ENCODE measurements at places on chromosomes 4 and X. TPM values are rescaled to one million over a fixed set of nuclear protein-coding genes. Genes with fewer than 3 reads are reported as not detected.

MTNR1A gene
- not detected for total RNA-seq

HSD17B13 gene
- total RNA-seq, result 0.20 TPM

RTL9 gene
- total RNA-seq, result 0.16 TPM

AFM gene
- total RNA-seq, result 0.07 TPM

CTAG1A gene
- total RNA-seq, result not detected

KDM5C gene
- total RNA-seq, result 110 TPM

ZNF185 gene
- 0.40 TPM for total RNA-seq

EGFL6 gene
- total RNA-seq, result not detected

MUC7 gene
- not detected for total RNA-seq

MAGEC1 gene
- total RNA-seq, result 37.0 TPM

DNA sequence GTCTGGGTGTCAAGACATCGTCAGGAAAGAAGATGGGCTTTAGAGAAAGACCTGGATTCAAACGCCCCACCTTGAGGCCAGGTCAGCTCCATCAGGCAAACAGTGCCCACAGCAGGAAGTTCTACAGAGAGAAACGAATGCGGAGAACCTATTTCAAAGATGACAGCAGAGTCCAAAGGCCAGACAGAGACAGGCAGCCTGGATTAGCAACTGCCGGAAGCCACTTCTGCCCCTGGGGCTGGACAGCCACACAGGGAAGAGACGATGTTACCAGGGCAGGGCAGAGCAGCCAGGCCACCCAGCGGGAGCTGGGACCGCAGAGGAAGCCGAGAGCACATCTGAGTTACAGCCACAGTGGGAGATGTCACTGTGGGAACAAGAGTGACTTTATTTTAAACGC is 1.2 kb downstream of the C4orf50 start:
- no peak for DNase-seq
- H3K27ac ChIP-seq, result no peak overlapping the region
- H3K4me3 ChIP-seq, result no peak overlapping the region
- no peaks in the 10 kb centered on the region for H3K4me1 ChIP-seq
- peaks cover 2% of the 10 kb centered on the region for H3K27me3 ChIP-seq

GRCh38 chrX:115284877-115285276 is 4.6 kb upstream of the LUZP4 start:
- H3K27me3 ChIP-seq, result peaks cover 5% of the 10 kb centered on the region
- no peak overlapping the region for H3K4me3 ChIP-seq
- H3K36me3 ChIP-seq, result no peaks in the 10 kb centered on the region
- no peak for DNase-seq
- no peaks in the 10 kb centered on the region for H3K4me1 ChIP-seq

DNA sequence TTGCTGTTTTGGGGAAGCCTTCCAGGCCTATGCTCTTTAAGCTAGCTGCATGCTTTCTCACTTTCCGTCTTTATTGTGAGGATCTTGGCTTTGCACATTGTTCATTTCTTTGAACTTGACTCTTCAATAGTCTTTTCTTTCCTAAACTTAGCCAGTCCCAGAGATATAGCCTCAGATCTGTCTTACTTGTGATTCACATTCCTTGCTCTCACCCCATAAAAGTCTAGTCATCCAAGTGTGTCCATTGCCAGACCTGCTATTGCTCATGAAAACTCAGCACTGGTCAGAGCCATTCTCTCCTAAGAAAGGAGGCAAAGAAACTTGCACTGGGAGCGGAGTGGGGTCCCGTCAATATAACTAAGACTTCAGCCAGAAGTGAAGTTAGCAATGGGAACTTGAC is 275.0 kb upstream of the CTSO start:
- H3K36me3 ChIP-seq, result no peaks in the 10 kb centered on the region
- H3K4me1 ChIP-seq, result no peaks in the 10 kb centered on the region
- H3K27ac ChIP-seq, result no peak overlapping the region
- no peaks in the 10 kb centered on the region for H3K27me3 ChIP-seq
- no peak overlapping the region for H3K4me3 ChIP-seq

DNA sequence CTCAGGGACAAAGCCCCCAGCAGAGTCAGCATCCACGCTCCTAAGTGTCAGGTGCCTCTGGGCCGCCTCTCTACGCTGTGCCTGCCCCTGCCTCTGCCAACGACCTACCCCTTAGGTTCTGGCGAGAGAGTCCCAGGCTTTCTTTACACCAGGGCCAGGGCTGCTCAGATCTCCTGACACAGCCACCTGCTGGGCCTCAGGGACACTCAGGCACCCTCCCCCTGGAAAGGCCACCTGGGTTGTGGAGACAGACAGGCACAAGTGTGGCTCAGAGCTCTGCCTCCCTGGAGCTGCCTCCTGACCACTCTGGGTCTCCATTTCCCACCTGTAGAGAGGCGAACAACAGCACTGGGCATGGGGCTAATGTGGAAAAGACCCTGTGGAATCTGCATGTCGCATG is 90.0 kb upstream of the ADRA2C start:
- H3K27ac ChIP-seq, result no peak overlapping the region
- no peak overlapping the region for H3K4me3 ChIP-seq
- no peak for DNase-seq
- no peaks in the 10 kb centered on the region for H3K4me1 ChIP-seq
- H3K27me3 ChIP-seq, result peaks cover 10% of the 10 kb centered on the region

GRCh38 chrX:110698696-110699095 is 96.9 kb downstream of the CHRDL1 start:
- H3K4me3 ChIP-seq, result no peak overlapping the region
- H3K4me1 ChIP-seq, result no peaks in the 10 kb centered on the region
- H3K36me3 ChIP-seq, result no peaks in the 10 kb centered on the region
- DNase-seq, result no peak

DNA sequence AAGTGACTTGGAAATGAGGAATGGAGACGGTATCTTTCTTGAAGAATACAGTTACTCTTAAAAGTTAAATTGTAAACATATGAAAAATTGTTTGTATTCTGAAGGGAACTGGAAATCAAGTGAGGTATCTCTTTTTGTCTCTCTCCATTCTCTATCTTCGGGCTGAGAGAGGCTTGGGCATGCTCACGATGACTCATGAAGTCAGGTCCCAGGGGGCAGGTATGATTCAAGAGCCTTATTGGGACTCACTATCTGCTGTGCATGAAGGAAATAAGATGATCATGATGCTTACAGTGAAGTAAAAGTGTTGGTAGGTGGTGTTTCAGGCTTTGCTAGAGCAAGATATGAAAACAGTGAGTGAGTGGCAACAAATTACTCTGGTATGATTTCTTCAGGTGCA is 200.4 kb upstream of the PITX2 start:
- no peaks in the 10 kb centered on the region for H3K36me3 ChIP-seq
- no peaks in the 10 kb centered on the region for H3K27me3 ChIP-seq
- no peak for DNase-seq
- H3K4me3 ChIP-seq, result no peak overlapping the region
- no peak overlapping the region for H3K27ac ChIP-seq

- no peaks in the 10 kb centered on the region for H3K4me1 ChIP-seq
- no peak for DNase-seq
- H3K27ac ChIP-seq, result no peak overlapping the region
- H3K4me3 ChIP-seq, result no peak overlapping the region
- H3K36me3 ChIP-seq, result no peaks in the 10 kb centered on the region
Observed at GRCh38 chrX:97446298-97446882, 562.7 kb downstream of the RPA4 start.

GRCh38 chrX:17553961-17554482 is 179.0 kb downstream of the NHS start:
- H3K36me3 ChIP-seq, result no peaks in the 10 kb centered on the region
- DNase-seq, result no peak
- H3K4me1 ChIP-seq, result no peaks in the 10 kb centered on the region
- no peak overlapping the region for H3K4me3 ChIP-seq

DNA sequence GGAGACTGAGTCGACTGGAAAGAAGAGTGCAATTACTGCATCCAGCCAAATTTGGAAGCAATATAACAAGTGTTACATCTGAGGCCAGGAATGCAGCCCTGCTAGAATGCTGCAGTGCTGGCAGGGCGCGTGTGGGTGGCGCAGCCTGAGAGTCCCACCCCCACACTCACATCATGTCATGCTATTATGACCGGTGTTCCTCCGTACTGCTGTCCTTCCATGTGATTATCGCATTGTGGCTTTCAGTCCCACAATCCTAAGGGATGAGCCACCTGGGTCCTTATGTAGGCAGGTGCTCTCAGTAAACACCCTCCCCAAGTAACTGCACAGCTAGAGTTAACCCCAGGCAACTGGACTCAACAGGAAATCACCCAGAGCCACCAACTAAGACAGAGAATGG is 122.6 kb upstream of the CPEB2 start:
- H3K27ac ChIP-seq, result no peak overlapping the region
- no peak for DNase-seq
- peaks cover 3% of the 10 kb centered on the region for H3K27me3 ChIP-seq
- no peaks in the 10 kb centered on the region for H3K36me3 ChIP-seq
- H3K4me1 ChIP-seq, result no peaks in the 10 kb centered on the region
- H3K4me3 ChIP-seq, result no peak overlapping the region

- no peaks in the 10 kb centered on the region for H3K27me3 ChIP-seq
- no peak for DNase-seq
- no peaks in the 10 kb centered on the region for H3K4me1 ChIP-seq
- H3K4me3 ChIP-seq, result no peak within 1 kb of the TSS
- H3K36me3 ChIP-seq, result no peaks in the 10 kb centered on the region
Observed at GRCh38 chr4:113979148-113979904, at the start of gene ARSJ. TSS of gene ARSJ (minus strand) at chr4:113979647. CDS start at chr4:113978834, 813 bp downstream.

GRCh38 chr4:51942108-51942832 is 77.9 kb downstream of the LRRC66 start:
- no peaks in the 10 kb centered on the region for H3K4me1 ChIP-seq
- no peak for DNase-seq
- no peaks in the 10 kb centered on the region for H3K27me3 ChIP-seq

DNA sequence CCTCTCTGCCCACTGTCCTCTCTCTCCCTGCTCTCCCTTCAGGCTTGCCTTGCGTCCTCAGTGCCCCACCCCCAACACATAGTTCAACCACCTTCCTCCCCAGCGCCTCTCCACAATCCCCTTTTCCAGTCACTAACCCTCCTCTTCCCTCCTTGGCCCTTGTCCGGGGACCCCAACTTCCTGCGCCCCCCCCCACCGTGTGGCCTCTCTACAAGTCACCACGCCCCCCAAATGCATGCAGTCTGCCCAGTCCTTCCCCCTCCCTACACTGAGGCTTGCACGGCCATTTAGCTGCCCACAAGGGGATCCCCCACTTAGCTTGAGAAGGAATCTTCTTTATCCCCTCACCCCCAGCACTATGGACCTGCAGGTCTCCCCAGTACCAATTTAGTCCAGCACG is 569 bp downstream of the CXCR3 start:
- no peak overlapping the region for H3K27ac ChIP-seq
- H3K4me3 ChIP-seq, result no peak overlapping the region
- DNase-seq, result no peak
- H3K27me3 ChIP-seq, result peaks cover 16% of the 10 kb centered on the region

GRCh38 chrX:10622197-10622596 is 1.8 kb upstream of the MID1 start:
- no peaks in the 10 kb centered on the region for H3K36me3 ChIP-seq
- DNase-seq, result no peak
- H3K4me1 ChIP-seq, result peaks cover 5% of the 10 kb centered on the region
- no peak overlapping the region for H3K4me3 ChIP-seq
- peaks cover 4% of the 10 kb centered on the region for H3K27me3 ChIP-seq

GRCh38 chr4:180341926-180342325 is 1901.3 kb upstream of the TENM3 start:
- no peaks in the 10 kb centered on the region for H3K27me3 ChIP-seq
- no peaks in the 10 kb centered on the region for H3K4me1 ChIP-seq
- no peak overlapping the region for H3K27ac ChIP-seq

- no peak overlapping the region for H3K27ac ChIP-seq
- no peaks in the 10 kb centered on the region for H3K4me1 ChIP-seq
- H3K27me3 ChIP-seq, result no peaks in the 10 kb centered on the region
Observed at GRCh38 chrX:140821280-140821679, 111.7 kb downstream of the LINC00632 start.

DNA sequence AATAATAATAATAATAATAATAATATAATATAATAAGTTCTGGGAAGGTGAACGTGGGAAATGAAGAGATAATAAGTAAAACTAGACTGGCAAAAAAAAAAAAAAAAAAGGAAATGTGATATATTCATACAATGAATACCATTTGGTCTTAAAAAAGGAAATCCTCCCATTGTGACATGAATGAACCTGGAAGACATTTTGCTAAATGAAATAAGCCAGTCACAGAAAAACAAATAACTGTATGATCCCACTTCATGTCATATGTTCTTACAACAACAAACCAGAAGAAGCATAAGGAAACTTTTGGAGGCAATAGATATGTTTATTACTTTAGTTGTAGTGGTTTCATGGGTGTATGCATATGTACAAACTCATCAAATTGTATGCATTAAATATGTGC is 63.1 kb downstream of the ATP11C start:
- H3K4me1 ChIP-seq, result no peaks in the 10 kb centered on the region
- no peak for DNase-seq
- H3K27ac ChIP-seq, result no peak overlapping the region
- peaks cover 2% of the 10 kb centered on the region for H3K36me3 ChIP-seq

GRCh38 chrX:22081475-22082092 is 49.5 kb downstream of the PHEX start:
- DNase-seq, result peak; percentile 62
- H3K27ac ChIP-seq, result no peak overlapping the region
- H3K36me3 ChIP-seq, result no peaks in the 10 kb centered on the region
- no peaks in the 10 kb centered on the region for H3K4me1 ChIP-seq
- H3K4me3 ChIP-seq, result no peak overlapping the region

GRCh38 chr4:144647095-144647561 is 1.2 kb downstream of the HHIP start:
- H3K4me3 ChIP-seq, result no peak overlapping the region
- peaks cover 6% of the 10 kb centered on the region for H3K27me3 ChIP-seq
- DNase-seq, result peak; percentile 40
- no peak overlapping the region for H3K27ac ChIP-seq

GRCh38 chr4:26094076-26094475 is 180.1 kb downstream of the SMIM20 start:
- no peaks in the 10 kb centered on the region for H3K36me3 ChIP-seq
- no peaks in the 10 kb centered on the region for H3K4me1 ChIP-seq
- H3K4me3 ChIP-seq, result no peak overlapping the region

DNA sequence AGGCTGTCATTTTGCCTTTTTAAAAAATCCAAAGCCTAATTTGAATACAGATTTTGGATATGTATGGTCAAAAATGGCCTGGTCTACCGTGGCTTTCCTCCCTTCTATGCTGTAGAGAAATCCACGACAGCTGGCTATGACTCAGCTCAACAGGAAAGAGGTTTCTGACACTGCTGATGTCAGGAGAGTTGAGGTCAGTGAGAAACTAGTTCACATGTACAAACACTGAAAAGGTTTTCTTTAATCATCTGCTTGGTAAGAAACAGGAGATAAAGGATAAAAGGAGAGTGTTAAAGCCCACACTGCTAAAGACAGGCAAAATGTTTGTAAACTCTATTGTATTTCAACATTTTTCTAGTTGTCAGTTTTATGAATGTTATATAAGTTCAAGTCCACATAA is 113.9 kb downstream of the NYX start:
- H3K36me3 ChIP-seq, result no peaks in the 10 kb centered on the region
- no peaks in the 10 kb centered on the region for H3K4me1 ChIP-seq
- H3K27me3 ChIP-seq, result no peaks in the 10 kb centered on the region
- H3K27ac ChIP-seq, result peak overlapping the region; percentile 15
- H3K4me3 ChIP-seq, result no peak overlapping the region
- peak; percentile 17 for DNase-seq

All from K562 (cell line).